ENCODE measurements at places on chromosomes 11 and 22.

- no peak for DNase-seq
Observed at GRCh38 chr22:44698531-44699421, 3.2 kb upstream of the PRR5 start.

DNA sequence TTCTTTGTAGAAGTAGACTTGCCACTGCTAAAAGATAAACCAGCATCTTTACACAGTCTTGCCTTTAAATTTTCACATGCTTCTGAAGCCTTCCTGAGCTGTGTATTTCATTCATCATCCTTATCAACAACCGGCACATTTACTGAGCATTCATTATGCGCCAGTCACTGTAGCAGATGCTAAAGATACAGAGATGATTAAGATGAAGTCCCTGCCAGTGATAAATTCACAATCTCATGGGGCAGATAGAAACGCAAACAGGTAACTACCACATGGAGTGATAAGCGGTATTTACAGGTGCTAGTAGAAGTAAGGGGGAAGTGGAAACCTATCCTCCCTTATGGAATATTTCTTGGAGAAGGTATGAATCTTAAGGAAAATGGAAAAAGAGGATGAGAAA is 67.2 kb downstream of the PRCP start:
- no peak for DNase-seq

- no peak for DNase-seq
Observed at GRCh38 chr22:24473284-24473683, 21.8 kb upstream of the UPB1 start.

GRCh38 chr11:72316984-72317383 is 73.0 kb upstream of the PHOX2A start:
- no peak for DNase-seq

- no peak for DNase-seq
Observed at GRCh38 chr22:27123880-27124279, 466.5 kb downstream of the MIAT start.

GRCh38 chr11:83159902-83160865 is 3.3 kb downstream of the PCF11 start:
- DNase-seq: no peak

GRCh38 chr22:50683086-50683993 is 10.7 kb downstream of the SHANK3 start:
- DNase-seq: no peak

DNA sequence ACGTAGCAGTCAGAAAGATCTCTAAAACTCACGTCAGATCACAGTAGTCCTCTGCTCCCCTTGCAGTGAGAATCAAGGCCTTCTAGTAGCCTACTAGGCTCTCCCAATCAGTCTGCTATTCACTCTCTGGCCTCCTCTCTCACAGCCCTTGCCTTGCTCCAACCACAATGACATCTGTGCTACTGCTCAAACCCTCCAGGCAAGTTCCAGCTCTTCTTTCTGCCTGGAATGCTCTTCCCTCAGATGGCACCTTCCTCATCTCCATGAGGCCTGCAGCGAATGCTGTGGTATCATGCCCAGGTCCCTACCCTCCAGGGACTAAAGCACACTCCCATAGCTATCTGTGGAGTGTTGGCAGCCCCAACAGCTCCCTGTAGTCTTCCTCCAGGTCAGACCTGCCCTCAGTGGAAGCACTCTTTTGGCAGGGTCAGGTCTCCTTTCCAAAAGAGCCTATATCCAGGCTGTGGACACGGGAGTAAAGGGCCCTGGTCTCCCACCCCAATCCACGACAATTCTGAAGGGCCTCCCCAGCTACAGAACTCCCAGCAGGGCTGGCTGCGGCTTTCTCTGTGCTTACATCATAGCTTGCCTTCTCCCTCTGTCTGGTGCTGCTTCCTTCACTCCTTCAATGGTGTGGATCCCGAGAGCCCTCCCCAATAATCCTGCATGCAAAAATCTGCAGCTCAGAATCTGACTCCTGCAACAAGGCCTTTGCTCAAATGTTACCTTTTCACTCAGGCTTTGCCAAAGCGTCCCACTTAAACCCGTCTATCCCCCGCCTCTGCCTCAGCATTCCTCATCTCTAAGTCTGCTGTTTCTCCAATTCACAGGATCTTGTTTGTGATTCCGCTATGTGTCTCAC is 8.9 kb downstream of the HIRA start:
- DNase-seq: no peak

GRCh38 chr22:23632178-23632577 is at the start of gene DRICH1:
DRICH1 (minus strand) TSS chr22:23632321; CDS start chr22:23632023, 298 bp downstream.
- DNase-seq: no peak

DNA sequence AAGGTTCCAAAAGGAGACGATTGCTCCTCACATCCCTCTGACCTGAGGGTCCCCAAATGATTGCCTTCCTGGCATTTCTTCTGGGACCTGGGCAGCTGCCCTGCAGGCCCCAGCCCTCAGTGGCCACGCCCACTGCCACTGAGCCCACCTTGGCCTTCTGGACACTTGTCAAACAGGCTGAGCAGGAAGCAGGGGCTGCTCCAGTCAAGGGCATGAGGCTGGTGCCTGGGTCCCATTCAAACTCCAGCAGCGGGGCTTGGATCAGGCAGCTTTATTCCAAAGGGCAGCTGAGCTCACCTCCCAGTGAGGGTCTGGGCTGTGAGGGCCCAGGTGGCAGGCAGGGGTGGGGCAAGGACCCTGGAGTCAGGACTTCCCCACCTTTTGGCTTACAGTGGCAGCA is 13.6 kb downstream of the KCTD17 start:
- no peak for DNase-seq
